Skeletal muscle cell (primary cell): ENCODE measurements at places on chromosomes 2 and 18.

DNA sequence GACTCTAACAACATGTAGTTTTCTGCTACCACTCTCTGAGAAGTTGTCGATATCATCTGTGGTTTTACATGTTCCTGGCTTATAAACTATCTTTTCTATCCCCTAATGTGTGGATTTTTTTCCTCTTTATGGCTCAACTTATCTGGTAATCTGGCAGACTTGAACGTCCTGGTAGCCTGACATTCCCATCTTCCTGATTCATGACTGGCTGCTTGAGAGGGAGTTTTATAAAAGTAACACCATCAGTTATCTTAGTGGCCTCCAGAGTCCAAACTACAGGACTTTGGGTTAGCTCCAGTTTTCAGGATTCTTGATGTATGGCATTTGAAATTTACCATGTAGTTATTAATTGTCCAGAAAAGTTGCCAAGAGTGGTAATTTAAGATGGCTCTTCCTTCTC, 174.0 kb upstream of the GULP1 start:
- DNase-seq, result no peak

DNA sequence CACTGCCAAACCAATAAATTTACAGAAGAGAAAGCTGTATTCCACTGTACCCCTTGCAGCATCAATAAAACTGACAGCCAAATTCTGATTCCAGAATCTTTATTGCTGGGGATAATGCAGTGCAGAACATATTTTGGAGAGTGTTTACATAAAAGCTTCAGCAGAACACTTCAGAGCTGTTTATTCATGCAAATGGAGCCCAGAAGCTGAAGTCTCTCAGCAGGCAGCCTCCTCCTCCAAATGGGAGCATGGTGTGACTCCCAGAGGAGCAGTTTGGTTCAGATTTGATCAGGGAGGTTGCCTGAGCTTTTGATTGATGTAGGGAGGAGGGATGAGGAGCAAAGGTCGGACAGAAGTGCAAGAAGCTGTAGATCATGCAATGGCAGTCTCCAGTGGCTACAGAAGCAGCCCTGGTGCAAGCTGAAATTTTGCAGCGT, 22.4 kb downstream of the LHCGR start:
- no peak for DNase-seq

DNA sequence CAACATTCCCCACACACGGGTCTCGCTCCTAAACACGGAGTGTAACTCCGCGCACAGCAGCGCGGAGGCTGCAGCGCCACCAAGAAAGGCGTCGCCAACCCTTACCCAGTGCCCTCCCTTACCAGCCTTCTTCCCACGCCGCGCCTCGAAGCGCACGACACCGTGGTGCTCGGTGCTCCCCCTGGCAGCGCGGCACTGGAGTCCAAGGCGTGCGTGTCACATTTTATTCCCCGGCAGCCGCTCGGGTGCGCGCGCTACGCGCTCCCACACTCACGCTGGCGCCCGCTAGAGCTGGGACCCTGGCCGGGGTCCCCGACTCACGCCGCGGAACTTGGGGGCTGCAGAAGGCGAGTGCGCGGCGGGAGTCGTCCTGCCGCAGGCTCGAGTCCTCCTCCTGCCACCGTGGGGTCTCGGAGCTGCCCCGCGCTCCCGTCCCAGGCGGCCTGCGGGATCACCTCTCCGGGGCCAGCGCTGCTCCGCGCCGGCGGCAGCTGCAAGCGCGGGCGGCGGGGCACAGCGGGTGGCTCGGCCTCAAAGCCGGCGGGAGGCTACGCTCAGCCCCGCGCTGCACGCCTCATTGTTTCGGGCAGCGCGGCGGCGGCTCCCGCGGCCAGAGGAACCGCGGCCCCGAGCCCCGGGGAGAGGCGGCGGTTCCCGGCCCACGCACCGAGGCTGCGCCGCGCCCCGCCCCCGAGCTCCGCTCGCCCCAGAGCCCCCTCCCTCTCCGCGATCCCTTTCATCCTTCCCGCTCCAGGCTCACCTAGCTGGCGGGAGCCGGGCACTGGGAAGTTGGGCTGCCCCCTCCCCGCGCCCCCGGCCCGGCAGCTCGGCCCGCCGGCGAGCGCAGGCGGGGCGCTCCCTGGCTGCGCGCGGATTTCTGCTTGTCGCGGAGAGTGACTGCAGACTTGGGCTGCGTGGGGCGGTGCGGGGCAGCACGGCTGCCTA, at the start of gene ST6GAL2:
TSS of gene ST6GAL2 (minus strand) at position 197 of the 945 bp plus-strand sequence. CDS start 42,190 bp downstream, outside the sequence.
- no peak for DNase-seq

GRCh38 chr2:199946196-199946595, 9.1 kb downstream of the TYW5 start:
- DNase-seq, result no peak

- peak; percentile 38 for DNase-seq
These were observed 37.6 kb downstream of the C18orf63 start for GRCh38 chr18:74353169-74353775.

GRCh38 chr2:75622929-75623328, 23.7 kb upstream of the MRPL19 start:
- no peak for DNase-seq

- no peak for DNase-seq
These were observed 68.1 kb downstream of the RMDN2 start for GRCh38 chr2:37993143-37993542.

- DNase-seq, result no peak
These were observed at the start of gene DSG2 for GRCh38 chr18:31497836-31498573. TSS of gene DSG2 (plus strand) at chr18:31498177. CDS start at chr18:31498252, 75 bp downstream.

- DNase-seq, result no peak
These were observed 12.8 kb downstream of the SLC30A3 start for GRCh38 chr2:27249891-27250651.

DNA sequence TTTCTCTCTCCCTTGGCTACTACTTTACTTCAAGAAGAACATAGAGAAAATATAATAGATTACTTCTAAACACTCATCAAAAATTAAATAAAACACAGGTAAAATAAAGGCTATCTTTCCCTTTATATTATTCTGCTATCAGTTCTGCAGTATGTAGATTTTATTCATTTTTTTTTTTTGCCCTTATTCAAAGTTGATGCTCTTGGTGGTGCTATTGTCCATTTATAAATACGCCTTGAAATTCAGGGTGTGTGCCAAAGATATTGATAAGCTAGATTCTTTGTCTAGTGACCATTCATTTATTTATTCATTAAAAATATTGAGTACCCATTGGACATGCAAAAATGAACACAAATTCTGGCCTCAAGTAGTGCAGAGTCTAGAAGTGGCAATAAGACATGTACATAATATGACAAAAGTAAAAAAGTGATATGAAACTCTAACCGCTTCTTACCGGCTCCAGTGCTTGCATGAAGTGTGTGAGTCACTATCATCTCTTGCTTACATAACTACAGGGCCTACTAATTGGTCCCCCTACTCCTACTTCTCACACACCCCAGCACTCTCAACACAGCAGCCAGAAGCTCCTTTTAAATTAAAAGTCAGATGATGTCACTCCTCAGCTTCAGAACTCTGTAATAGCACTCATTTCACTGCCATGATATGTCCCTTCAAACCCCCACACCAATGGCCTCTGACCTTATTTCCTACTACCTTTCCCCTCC, 208.3 kb upstream of the FANCL start:
- DNase-seq, result no peak

DNA sequence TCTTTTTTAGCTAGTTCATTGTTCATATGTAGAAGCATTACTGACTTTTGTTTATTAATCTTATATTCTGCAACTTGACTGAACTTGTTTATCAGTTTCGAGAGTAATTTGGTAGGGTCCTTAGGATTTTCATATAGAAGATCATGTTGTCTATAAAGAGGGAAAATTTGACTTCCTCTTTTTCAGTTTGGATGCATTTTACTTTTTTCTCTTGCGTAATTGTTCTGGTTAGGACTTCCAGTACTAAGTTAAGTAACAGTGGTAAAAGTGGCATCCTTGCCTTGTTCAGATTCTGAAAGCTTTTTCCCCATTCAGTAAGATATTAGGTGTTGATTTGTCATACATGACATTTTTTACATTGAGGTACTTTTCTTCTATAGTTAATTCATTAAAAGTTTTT, 726.0 kb downstream of the KCNJ3 start:
- no peak for DNase-seq

DNA sequence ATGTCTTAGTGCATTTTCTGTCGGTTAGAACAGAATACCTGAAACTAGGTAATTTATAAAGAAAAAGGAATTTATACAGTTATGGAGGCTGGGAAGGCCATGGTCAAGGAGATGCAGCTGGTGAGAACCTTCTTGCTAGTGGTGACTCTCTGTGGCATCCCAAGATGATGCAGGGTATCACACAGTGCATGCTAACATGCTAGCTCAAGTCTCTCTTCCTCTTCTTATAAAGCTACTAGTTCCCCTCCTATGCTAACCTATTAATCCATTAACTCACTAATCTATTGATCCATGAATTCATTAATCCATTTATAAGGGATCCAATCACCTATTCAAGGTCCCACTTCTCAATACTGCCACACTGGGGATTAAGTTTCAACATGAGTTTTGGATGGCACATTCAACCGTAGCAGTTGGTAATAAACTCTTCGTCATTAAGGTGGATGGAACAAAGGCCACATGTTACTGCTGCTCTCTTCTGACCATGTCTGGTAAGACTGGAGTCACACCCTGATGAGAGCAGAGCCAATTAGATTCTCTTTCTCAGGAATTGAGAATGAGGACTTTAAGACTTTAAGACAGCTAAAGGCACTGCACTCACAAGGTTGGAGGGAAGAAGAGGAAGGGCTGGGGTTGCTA, 211.6 kb upstream of the SMAD7 start:
- no peak for DNase-seq

DNA sequence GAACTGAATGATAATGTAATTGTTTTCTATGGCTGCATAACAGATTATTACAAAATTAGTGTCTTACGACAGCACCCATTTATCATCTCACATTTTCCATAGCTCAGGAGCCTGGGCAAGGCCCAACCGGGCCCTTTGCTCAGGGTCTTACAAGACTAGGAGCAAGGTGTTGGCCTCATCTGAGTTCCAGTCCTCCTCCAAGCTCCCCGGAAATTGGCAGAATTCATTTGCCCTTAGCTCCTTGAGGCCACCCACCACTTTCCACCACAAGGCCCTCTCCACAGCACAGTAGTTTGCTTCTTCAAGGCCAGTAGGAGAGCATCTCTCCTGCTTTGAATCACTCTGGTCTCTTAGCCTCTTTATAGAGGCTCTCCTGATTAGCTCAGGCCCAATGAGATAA, 89.2 kb upstream of the SALL3 start:
- DNase-seq, result no peak

DNA sequence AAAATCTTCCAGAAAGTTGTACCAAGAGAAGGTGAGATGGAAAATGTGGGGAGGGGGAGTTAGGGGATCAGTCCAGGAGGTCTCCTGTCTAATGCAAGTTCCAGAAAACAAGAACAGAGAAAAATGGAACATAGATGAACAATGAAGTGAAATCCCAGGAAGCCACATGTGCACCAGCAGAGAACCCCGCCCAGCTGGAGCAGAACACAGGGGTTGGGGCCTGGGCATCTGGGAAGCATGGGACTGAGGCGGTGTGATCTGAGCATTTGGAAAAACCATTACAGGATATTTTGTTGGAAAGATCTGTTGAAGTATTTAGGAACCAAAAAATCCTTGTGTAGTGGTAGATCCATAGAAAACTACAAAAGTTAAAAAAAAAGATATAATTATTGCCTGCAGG, 133.7 kb downstream of the INO80D start:
- no peak for DNase-seq

GRCh38 chr18:74331404-74331803, 15.8 kb downstream of the C18orf63 start:
- DNase-seq, result no peak

DNA sequence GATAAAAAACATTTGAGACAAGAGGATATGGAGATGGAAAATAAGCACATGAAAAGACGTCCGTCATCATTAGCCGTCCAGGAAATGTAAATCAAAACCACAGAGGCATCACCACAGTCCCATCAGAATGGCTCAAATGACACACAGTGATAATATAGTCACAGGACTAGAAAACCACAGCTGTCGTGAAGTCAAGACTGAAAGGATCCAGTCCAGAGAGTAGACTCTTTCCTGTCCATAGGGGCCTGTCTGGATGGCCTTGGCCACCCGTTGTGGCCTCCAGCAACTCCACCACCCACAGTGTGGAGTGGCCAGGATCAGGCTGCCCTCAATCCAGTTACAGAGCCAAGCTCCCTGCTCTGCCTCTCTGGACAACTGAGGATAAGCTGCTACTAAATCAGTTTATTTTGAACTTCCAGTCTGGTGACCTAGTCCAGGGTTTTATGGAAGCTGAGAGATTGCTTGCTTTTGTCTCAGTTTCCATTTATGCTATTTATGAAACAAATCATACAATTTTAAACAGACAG, 60.4 kb downstream of the RHOB start:
- DNase-seq, result no peak

DNA sequence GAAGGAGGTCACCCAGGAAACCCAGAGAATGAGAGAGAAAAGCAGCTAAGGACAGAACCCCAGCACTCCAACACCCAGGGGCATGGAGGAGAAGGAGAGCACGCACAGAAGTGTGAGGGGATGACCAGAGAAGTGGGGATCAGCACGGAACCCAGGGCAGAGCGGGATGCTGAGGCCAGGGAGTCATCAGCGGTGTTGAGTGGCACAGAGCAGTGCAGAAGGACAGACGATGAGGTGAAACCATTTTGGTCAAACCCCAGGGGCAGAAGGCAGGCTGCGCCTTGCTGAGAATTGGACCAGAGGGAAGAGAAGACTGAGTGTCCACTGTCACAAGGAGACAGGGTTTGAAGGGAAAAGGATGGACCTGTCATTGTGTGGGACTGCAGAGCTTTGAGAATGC, 23.4 kb upstream of the ASB18 start:
- no peak for DNase-seq

- DNase-seq, result no peak
These were observed 78.7 kb upstream of the OTOF start for GRCh38 chr2:26556309-26557243.

GRCh38 chr2:70979626-70980025, 1.2 kb downstream of the ANKRD53 start:
- no peak for DNase-seq

- no peak for DNase-seq
These were observed 216.8 kb downstream of the EIPR1 start for GRCh38 chr2:3160751-3161330.

GRCh38 chr2:122999821-123000220, 1025.3 kb upstream of the CNTNAP5 start:
- no peak for DNase-seq
